ENCODE measurements at places on chromosomes 6 and 20.
A peak's percentile ranks its signal among the peaks of the same experiment; 100 is the strongest.

DNA sequence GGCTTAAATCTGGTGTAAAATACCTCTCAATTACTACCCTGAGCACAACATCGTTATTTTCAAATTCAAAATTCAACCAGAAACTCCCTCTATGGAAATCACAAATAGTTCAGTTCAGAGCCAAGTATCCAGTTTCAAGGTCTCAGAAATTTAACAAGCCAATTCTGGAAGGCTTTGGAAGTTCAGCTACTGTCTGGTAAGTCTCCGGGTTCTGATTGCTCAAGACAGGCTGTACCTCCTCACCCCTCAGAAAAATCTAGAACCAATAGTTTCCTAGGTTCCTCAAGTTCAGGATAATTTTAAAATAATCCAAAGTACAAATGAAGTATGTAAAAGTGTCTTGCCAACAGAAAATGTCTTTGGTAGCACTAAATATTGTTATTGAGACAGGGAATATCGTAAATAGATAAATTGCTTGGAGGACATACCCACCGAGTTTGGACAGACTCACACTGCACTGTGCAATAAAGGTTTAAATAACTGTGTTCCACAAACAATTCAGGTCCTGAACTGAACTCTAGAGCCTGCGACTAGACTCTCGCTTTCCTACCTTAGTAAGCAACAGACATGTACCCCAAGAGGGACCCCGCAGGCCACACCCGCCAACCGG, 729 bp downstream of the ATG5 start:
- DNase-seq, result no peak

DNA sequence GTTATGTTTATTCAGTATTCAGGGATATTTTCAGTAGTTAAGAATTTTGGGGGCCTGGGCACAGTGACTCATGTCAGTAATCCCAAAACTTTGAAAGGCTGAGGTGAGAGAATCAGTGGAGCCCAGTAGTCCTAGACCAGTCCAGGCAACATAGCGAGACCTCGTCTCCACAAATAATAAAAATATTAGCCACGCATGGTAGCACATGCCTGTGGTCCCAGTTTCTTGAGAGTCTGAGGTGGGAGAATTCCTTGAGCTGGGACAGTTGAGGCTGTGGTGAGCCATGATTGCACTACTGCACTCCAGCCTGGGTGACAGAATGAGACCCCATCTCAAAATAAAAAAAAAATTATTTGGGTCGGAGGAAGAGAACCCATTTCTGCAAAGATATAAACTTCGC, 20.3 kb downstream of the ADGRG6 start:
- DNase-seq, result no peak

- DNase-seq, result no peak
Observed at GRCh38 chr6:168032005-168032760, 34.7 kb downstream of the KIF25 start.

- DNase-seq, result no peak
Observed at GRCh38 chr20:20019123-20019522, 2.0 kb downstream of the NAA20 start.

- DNase-seq, result no peak
Observed at GRCh38 chr6:92377137-92377536, 1042.2 kb downstream of the EPHA7 start.

- DNase-seq, result no peak
Observed at GRCh38 chr6:138371720-138372119, 6.0 kb upstream of the SMIM28 start.

DNA sequence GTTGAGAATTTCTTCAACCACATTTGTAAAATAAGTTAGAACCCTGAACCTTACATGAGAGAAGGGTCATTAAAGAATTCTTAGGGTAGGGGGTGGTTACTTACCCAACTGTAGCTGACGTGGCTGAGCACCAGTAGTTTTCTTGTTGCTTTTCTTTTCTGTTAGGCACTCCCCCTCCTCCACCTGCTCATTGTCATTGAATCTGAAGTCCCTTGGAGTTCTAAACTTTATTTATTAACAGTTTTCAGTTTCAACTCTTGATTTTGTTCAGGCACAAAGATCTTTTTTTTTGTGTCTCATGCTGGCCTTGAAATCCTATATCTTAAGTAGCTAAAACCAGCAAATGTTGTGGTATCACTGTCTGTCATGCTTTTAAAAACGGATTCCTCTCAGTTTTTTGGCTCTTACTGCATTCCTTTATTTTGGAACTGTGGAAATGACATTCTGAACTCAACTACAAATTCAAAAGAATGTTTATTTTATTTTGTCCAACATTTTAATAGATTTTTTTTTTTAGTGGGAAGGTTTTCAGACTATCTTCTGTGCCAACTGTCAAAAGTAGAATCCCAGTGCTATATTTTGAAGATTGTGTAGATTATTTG, 465.2 kb downstream of the PHF3 start:
- no peak for DNase-seq

DNA sequence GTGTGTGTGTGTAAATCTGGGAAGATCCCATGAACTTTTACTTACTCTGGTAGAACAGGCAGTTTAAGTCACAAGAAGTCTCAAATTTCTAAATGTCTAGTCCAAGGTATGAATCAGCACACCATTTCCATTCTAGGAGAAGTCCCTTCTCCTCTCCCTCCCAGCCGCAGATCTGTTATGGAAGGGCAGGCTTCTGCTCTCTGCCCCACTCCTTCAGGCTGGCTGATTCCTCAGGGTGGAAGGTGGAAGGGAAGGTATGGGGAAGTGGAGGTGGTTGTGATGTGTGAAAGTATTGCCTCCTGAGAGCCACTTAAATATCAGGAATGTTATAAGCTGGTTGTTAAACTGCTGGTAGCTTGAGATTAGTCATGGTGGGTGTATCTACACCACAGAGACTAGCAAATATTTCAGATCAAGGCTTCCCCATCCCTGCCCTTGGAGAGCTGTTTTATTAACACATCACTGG, 44.5 kb upstream of the LAMA4 start:
- no peak for DNase-seq

- no peak for DNase-seq
Observed at GRCh38 chr6:145626857-145627256, 108.5 kb downstream of the EPM2A start.

GRCh38 chr20:57801581-57801980, 91.8 kb upstream of the PMEPA1 start:
- DNase-seq, result no peak

- DNase-seq, result no peak
Observed at GRCh38 chr6:167097770-167098169, 25.1 kb upstream of the CCR6 start.

DNA sequence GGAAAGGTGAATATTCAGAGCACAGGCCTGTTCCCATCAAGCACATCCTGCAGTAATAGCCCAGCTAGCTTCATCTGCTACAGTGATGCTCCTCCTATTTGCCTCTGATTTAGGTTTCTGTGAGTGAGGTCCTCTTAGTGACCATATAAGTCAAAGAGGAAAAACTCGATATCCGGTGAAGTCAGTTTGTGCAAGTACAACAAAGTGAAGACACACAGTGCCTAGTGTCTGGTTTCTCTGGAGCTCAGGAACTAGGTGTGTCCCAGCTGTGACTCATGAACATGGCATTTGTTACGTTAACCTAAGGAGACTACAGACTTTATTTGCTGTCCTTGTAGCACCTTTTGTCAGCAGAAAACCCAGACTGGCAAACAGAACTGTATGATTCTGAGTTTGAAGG, 33.9 kb downstream of the EDN1 start:
- DNase-seq, result no peak

DNA sequence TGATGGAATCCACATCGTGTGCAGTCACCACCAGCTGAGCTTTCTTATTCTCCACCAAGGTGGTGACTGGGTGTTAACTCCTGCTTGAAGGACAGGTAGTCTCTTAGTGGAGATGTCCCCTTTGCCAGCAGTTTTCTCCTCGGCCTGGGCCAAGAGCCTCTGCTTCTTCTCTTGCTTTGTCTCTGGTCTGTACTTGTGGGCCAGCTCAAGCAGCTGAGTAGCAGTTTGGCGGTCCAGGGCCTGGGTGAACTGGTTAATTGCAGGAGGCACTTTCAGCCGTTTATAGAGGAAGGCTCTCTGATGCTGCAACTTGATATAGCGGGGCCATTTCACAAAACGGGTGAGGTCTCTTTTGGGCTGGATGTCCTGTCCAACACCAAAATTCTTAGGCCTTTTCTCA, 76.0 kb upstream of the NNAT start:
- DNase-seq, result no peak

DNA sequence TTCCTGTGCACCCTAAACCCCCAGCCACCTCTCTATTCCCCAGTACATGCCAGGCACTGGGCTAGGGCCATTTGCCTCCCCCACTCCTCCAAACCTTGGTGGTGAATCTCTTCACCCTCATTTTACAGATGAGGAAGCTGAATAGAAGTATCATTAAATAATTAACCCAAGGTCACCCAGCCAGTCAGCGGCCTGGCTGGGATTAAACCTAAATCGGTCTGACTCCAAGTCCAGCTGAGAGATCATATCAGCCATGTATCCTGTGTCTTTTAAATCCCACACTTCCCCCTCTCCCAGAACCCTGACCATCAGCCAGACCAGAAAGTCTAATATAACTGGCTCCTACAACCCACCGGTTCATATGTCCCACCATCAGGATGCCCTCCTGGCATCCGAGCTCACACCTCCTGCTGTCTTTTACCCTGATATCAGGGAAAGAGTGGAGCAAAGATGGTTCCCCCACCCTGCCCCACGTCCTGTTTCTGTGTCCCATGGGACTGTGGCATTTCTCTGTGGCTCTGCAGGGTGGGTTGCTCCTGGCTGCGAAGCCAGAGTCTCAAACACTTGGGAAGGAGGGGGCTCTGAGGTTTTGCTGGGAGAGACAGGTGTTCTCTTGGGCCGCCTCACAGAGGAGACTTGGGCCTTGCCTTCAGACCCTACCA, 145.3 kb downstream of the VEGFA start:
- no peak for DNase-seq

- DNase-seq, result no peak
Observed at GRCh38 chr20:18164356-18164755, 26.7 kb downstream of the KAT14 start.

- no peak for DNase-seq
Observed at GRCh38 chr6:10382322-10382721, 32.6 kb downstream of the TFAP2A start.

DNA sequence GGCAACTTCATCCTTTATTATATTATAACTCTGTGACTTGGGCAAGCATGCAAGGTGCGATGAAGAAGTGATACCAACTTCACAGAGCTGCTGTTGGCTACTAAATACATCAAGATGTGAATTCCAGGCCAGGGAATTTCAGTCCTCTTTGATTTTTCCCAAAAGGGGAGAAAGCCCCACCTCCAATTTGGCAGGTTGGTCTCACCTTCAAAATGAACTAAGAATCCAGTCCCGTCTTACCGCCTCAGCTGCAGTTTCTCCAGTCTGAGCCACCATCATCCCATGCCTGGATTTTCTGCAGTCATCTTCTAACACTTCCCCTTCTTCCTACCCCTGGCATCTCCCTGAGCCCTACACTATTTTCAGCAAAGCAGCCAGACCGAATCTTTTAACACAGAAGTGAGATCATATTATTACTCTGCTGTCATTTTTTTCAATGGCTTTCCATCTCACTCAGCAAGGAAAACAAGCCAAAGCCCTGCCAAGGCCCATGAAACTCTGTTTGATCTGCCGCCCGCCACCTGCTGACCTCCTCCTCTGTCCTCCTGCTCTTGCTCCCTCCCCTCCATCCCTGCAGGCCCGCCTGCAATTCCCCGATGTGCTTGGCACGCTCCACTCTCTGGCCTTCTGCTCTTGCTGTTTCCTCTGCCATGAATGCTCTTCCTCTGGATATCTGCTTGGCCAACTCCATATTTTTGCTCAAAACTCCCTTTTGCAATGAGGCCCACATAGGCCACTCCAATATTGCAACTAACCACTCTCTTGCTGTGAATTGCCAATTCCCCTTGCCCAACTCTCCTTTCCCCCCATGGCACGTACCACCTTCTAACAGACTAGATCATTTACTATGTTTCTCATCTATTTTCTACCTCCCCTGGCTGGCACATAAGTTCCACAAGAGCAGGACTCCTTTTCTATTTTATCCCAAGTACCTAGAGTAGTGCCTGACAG, 46.0 kb upstream of the TAGAP start:
- no peak for DNase-seq

DNA sequence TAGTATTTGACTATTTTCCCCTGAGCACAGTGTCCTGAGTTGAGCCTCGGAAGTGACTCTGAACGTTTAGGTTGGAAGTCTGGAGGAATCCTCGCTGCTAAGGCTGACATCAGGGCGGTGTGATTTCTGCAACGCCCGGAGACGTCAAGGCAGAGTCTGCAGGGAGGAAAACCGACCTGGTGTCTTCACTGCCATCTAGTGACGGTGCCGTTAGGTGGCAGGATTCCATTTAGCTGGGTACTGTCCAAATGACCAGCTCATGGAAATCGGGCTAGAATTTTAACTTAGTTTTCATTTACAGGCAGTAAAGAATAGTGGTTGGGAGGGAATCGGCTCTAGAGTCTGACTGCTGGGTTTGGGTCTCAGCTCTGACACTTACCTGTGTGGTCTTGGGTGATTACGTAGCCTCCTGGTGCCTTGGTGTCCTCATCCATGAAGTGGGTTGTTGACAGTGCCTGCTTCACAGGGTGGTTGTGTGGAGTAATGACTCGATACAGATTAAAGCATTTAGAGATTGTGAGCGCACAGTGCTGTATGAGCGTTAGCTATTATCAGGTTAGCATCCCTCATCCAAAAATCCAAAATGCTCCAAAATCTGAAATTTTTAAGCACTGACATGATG, 35.0 kb downstream of the FOXF2 start:
- DNase-seq, result peak; percentile 11

DNA sequence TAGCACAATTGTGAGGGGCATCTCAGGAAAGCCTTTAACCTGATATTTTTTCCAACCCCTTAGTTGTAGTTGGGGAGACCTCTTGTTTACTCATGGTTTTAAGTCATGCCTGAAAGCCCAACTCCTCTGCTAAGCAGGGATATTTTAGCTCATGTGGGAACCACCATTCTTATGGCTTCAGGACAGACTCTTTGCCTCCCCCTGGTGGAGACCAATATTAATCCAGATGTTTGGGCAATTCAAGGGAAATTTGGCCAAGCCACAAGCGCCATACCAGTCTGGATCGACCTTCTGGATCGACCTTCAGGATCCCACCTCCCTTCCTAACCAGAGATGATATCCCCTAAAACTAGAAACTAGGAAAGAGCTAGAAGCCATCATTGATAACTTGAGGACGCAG, 211.2 kb downstream of the C6orf118 start:
- no peak for DNase-seq

DNA sequence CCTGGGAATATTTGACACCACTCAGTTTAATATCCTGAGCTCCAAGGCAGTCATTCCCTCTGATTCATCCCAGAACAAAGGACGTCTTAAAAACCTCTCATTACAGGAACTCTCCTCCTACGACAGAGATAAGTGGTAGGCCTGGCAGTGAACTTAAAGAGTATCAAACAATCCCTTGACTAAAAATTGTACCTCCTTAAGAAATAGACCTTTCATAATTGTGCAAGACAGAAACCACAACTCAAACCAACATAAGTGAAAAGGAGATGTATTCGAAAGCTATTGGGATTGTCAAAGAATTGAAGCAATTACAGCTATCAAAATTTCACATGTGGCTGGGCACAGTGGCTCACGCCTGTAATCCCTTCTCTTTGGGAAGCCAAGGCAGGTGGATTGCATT, 19.1 kb upstream of the BNIP5 start:
- DNase-seq, result no peak

- DNase-seq, result no peak
Observed at GRCh38 chr6:70846207-70846835, 110.5 kb downstream of the B3GAT2 start.

- DNase-seq, result no peak
Observed at GRCh38 chr20:8997701-8998117, 71.2 kb upstream of the PLCB4 start.
